Activated CD4-positive, alpha-beta T cell treated with anti-CD3 and anti-CD28 coated beads, Interleukin-2, amount 50 U/mL, for 48 hours (primary cell): ENCODE measurements at places on chromosomes 6 and 20.
A peak's percentile ranks its signal among the peaks of the same experiment; 100 is the strongest.

GRCh38 chr20:32271620-32272019, 5.8 kb upstream of the KIF3B start:
- DNase-seq: no peak

DNA sequence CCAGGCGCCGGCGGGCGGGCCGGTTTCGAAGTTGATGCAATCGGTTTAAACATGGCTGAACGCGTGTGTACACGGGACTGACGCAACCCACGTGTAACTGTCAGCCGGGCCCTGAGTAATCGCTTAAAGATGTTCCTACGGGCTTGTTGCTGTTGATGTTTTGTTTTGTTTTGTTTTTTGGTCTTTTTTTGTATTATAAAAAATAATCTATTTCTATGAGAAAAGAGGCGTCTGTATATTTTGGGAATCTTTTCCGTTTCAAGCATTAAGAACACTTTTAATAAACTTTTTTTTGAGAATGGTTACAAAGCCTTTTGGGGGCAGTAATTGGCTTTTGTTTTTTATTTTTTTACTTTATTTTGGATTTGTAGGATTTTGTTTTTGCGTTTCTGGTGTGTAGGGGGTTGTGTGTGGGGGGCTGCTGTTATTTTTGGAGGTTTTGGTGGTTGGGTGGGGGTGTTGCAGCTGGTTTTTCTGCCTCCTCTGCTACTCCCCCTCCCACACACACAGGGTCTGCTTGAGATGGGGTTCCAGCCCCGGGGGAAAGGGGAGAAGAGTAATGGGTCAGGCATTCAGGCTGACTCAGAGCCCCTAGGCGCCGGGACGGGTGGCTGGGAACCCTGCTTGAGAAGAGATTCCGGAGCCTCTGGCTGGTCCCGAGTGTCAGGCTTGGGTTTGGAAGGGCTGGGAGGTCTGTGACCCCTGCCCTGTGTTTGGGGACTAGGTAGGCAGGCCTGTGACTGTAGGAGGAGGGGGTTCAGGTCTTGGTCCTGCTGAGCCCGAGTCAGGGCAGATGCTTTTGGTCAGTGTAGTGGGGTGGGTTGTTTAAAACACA, 2.0 kb downstream of the CEBPB start:
- DNase-seq: peak; percentile 86

DNA sequence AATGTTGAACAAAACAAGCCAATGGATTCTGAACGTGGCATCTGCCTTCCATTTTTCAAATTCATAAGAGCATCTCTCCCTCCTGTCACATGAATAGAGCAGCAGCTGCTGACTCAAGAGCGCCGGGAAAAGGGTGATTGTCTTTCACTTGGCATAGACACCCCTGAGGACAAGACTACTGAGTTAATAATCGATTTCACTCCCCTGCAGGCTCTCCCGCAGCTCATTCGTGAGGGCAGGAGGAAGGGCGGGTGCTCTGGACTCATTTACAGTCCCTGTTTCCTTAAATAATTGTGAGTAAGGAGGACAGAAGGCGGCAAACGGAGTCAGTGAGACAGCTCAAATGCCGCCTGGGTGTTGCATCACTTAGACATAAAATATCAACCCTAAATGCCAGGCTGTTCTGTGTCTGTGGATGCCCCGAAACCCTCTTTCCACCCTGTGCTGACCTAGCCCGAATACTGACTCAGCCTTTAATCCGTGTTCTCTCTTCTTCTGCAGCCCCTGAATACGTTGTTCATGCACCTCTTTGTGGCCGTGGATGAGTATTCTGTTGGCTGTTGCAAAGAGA, 21.6 kb downstream of the CFAP61 start:
- DNase-seq: no peak

DNA sequence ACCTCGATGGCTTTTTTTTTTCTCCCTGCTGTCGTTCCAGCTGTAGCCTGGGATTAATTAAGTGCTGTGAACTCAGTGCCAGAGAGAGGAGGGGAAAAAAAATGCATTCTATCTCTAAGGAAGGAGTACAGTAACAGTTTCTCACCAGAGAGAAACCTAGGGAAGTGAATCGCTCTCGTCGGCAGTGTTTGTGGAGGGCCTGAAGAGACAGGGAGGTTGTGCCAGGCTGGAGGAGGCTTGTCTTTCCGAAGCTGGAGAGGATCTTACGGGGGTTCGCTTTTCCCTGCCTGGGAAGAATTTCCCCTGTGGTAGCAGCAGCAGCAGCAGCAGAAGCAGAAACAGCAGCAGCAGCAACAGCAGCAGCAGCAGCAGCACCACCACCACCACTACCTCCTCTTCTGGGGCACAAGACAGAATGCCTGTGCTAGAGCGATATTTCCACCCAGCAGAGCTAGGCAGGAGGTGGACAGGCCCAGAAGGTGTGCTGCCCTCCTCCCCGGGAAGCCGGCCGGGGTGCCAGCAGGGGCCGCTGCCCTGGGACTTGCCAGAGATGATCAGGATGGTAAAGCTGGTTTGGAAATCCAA, 186.5 kb downstream of the PDE7B start:
- DNase-seq: no peak

DNA sequence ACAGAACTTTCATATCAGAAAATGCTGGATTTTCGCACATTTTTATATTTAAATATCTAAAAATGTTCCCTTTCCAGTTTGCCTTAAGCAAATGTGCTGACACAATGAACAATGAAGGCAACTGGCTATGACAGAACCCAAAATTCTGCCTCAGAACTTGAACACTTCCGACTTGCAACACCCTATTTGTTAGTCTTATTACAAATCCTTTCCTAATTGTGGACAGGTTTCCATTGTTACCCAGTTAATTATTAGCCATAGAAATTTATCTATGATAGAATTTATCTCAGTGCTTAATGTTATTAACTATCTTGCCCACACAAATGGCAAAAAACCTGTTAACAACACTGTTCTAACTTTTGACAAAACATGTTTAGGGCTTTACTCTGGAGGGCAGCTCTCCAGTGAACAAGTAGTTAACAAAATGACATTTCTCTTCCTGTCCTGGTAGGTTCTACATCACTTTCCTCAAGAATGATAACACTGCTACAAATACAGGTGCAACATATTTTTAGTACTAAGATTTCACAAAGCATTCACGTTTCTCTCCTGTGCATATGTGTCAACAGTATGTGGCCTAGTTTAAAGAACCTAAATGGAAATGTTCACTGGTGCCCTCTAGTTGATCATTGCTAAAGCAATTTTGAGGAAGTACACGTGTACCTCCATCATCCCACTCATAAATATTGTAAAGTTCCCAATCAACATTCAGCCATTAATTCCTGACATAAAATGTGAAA, 58.4 kb downstream of the HIVEP2 start:
- DNase-seq: no peak

DNA sequence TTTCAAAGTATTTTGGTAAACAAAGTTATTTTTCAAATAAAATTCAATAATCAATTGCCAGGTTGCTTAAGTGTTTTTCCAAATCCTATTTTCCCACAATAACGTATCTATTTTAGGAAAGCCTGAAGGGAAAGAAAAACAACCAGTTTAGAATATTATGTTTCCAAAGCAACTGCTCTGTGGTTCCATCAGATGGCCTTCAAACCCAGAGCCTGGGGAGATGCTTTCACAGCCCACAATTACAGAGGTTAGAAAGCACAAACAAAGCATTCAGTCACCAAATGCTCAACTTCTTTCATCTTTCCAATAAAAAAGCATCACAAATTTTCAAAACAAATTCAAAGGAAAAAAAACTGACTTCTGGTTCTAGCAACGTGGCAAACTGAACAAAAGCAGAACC, 66.0 kb downstream of the ELOVL5 start:
- DNase-seq: no peak
